ENCODE measurements at places on chromosomes 3 and 15. TPM values are rescaled to one million over a fixed set of nuclear protein-coding genes. Genes with fewer than 3 reads are reported as not detected.

The ZNF80 gene
- not detected for total RNA-seq

The PXYLP1 gene
- 0.65 TPM for total RNA-seq

The KCNMB2 gene
- not detected for total RNA-seq

The GOLGA6B gene
- not detected for total RNA-seq

The CHRFAM7A gene
- 1.6 TPM for total RNA-seq

The BFSP2 gene
- not detected for total RNA-seq

The TGM4 gene
- total RNA-seq: 0.33 TPM

The OPA1 gene
- 56.2 TPM for total RNA-seq

The SNUPN gene
- total RNA-seq: 17.3 TPM

Data from vein endothelial cell (primary cell).